ENCODE measurements at places on chromosomes 11 and 22.

DNA sequence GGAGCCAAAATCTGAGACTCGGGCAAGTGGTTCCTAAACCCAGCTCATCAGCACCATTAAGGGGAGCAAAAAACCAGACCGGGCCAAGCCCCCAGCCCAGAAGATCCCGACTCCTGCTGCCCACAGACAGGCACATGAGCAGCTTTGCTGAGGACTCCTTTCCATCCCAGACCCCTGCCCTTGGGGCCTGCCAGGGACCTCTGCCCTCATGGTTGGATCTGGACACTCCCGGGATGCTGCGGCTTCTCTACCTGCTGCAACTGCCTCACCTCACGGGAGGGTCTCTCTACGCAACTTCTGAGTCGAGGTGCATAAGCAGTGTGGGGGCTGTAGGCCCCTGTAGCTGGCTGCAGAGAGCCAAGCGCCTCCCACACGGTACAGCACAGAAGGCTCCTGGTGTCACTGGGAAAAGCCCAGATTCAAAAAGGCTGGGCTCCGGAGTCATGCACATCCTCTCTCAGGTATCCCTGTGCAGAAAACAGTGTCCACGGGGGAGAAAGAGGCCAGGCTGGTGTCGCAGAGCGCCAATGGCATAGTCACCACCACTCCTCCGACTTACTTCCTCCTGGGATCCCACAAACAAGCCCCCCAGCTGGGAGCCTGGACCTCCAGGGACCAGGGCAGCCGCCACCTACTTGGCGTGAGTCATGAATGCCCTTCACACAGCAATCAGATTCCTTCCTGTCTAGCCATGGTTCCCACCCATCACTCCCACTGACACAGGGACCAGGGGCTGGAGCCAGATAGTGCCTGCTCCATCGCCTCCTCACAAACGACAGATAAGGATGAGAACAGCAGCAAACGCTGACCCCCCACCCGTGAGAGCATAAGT, 122.1 kb downstream of the BCR start:
- DNase-seq: no peak

- DNase-seq: no peak
Measured at GRCh38 chr11:114619659-114620173, 24.1 kb upstream of the NXPE4 start.

GRCh38 chr11:31096191-31096805, 273.2 kb downstream of the DCDC1 start:
- DNase-seq: no peak

DNA sequence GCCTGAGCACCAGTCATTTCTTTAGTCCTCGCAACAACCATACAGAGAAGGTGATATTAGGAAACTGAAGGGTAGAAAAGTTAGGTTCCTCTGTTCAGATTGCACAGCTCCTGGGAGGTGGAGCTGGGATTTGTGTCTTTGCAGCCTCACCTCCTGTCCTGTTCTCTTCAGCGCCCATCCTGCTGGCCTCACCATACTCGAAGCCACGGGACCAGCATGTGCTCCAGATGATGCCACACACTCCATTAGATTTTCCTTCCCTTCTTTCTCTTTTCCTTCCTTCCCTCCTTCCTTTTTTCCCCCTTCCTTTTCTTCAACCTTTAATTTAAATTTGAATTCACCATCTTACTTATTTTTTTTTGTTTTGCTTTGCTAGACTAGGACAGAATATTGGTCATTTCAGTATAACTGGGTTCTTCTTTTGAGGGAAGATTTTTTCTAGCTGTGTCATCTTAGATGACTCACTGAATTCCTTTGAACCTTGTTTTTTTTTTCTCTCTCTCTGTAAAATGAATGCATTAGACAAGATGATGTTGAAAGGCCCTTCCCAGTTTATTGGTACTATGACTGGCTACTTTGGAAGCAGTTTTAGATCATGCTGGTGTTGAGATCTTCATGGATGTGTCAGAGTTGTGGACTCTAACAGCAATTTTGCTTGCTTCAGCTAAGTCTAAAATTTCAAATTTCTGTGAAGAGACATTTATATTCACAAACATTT, 662.5 kb upstream of the TENM4 start:
- no peak for DNase-seq

GRCh38 chr11:126992804-126993111, 7.8 kb downstream of the KIRREL3 start:
- DNase-seq: no peak

GRCh38 chr22:32546496-32546895, 71.9 kb downstream of the FBXO7 start:
- no peak for DNase-seq

GRCh38 chr22:38494498-38494897, 11.6 kb downstream of the DDX17 start:
- DNase-seq: no peak

- DNase-seq: no peak
Measured at GRCh38 chr22:17633217-17633997, 4.9 kb upstream of the ATP6V1E1 start.

DNA sequence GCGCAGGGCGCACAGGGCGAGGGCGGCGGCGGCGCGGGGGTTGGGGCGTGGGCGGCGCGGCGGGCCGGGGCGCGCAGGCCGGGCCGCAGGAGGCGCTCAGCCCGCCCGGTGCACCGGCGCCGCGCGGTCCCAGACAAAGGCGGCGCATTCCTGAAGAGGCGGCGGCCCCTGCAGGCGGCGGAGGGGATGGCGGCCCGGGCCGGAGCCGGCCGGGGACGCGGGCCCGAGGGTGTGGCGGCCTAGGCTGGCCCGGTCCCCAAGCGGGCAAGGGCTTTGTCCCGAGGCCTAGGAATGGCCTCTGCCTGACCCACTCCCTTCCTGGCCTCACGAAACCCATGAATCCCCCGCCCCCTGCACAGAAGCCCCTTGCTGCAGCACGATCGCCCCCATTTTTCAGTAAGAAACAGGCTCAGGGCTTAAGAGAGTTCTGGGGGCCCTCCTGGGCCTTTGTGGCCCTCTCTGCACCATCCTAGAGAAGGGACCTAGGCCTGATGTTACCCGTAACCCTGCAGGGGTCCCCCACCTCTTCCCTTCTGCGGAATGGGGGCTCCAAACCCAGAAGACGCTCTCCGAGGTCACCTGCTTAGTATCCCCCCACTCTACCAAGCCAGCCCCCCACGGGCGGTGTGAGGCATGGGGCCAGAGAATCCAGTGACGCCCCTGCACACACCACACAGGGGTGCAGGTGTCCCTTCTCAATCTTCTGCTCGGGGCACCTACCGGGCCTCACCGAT, at the start of gene RTN4R:
TSS of gene RTN4R (minus strand) at position 40 of the 734 bp plus-strand sequence. CDS start 226 bp downstream, outside the sequence.
- DNase-seq: peak; percentile 63

- DNase-seq: no peak
Measured at GRCh38 chr11:6516865-6517264, 19.8 kb downstream of the DNHD1 start.

DNA sequence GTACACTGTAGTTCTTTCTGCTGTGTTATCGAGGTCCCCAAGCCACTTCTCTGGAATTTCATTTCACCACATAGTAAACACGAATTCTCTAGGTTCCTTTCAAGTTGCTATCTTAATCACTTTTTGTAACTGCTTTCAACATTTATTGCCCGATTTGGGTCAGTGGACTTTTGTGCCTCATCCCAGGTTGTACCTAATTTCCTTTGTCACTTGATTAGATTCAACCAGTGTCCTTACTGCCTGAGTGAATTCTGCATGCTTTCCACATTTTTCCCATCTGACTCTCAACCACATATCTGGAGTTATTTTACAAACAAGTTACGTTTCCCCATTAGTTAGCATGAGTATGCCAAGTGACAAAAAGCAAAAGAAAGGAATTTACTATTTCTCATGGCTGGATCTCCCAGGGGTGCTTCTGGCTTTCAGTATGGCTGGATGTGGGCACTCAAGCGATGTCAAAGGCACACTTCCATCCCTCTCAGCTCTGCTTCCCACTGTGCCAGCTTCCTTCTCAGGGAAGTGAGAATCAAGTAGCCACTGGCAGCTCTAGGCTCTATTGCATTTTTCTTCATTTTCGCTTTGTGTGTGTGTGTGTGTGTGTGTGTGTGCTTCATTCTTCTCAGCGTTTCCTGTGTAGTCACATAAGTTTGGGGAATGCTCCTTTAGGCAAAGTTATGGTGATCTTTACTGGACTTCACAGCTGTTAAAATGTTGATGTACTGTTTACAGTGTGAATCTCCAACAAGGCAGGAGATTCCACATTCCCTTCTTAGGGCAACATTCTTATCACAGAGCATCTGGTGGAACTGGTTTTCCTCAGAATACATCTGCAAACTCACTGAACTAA, 128.9 kb downstream of the DBX1 start:
- no peak for DNase-seq

DNA sequence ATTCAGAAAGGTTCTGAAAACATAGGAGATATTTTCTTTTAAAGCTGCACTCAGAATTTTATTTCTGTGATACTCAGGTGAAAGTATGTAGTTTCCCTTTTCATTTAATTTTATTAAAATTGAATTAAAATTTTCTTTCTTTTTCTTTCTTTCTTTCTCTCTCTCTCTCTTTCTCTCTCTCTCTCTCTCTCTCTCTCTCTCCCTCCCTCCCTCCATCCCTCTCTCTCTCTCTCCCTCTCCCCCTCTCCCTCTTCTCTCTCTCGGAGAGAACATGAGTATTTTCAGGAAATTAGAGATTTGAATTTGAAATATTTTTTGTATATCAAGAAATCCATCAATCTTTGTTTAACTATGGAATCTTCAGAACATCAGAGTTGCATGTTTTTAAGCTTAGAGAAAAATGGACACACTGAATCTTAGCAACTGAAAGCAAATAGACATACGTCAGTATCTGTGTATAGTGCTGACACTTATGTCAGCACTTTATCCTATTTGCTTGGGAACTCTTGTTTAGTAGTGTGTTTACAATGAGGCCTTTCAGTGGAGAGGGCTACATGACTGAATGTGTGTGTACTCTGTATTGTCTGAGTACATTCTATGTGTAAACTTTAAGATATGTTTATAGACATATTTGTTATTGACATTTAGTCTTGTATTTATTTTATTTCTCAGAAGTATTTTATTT, 44.5 kb downstream of the PDE3B start:
- no peak for DNase-seq

DNA sequence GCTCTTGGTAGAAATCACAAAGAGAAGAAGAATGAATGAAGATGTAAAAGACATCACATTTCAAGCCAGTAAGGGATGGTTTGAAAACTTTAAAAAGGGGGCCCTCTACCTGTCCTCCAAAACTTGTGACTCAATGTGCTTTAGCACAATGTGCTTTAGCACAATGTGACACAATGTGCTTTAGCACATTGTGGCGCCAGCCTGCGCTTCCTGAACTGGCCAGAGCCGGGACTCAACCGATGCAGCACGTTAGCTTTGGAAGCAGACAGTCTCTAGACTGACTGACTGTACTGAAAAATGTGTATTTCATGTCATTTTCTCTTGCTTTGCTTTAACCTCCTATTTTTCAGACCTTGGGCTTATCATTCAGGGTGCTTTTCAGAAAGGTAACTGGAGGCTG, 63.5 kb downstream of the FAM83F start:
- peak; percentile 34 for DNase-seq

DNA sequence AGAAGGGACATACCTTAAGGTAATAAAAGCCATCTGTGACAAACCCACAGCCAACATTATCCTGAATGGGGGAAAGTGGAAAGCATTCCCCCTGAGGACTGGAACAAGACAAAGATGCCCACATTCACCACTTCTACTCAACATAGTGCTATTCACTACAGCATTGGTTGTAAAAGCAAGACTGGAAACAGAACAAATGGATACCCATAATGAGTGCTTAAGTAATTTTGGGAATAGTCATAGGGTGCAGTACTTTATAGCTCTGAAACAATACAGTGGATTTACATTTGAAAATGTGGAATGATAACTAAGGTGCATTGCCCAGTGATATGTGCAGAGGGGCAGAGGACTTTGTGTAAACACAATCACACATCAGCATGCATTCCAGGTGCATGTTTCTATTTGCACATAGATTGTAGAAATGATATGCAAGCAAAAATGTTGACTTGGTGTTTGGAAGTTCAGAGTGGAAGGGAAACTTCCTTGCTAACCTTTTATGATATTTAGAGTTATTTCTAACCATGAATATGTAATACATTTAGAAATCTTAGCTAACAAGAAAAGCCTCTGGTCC, 112.3 kb downstream of the IGLL1 start:
- DNase-seq: no peak

DNA sequence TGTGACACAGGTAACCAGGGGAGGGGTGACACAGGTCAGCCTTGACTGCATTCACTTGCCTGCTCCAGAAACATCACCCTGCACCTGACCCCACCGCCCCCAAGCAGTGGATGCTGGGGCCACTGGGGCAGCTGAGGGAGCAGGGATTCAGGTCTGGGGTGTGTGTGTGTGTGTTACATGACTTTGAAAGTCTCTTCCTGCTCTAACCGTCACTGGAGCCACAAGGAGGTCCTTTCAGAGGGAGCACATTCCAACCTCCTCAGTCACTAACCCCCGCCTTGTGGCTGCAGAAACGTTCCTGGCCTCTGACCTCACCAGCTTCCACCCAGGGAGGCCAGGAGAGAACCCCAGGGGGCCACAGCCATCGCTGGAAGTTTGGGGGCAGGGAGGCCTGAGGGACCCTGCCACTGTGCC, 2.9 kb upstream of the FOSL1 start:
- DNase-seq: no peak

DNA sequence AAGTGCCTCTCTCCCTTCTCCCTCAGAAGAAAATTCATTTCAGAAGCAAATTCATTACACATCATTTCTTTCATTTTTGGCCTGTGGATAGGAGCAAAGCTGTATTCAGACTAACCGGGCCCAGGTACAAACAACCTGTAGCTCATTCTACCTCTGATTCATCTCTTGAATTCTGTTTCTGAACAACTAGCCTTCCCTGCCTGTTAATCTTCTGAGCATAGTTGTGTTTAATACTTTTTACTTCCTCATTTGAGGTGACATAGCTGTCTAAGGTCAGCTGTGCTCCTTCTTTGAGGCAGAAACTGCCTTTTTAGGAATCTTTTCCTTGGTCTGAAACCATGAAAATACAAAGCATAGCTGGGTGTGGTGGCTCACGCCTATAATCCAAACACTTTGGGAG, 12.6 kb upstream of the IL18BP start:
- no peak for DNase-seq

DNA sequence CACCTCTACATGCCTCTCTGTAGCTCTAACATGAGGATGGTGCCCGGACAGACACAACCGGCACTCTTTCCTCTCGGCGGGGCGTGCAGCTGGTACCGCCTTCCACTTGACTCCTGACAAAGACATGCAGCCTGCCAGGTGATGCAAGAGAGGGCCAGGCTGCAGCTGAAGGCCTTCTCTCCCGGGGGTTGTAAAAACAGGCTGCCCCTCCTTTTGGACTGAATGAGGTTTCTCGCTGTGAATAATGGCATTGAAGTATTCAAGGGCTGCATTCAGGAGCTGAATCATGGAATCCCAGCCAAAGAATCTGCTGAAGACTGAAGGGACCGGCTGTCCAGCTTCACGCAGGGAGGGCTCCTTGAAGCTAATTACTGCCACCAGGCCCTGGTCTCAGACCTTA, 110.9 kb downstream of the GALNT18 start:
- no peak for DNase-seq

- DNase-seq: no peak
Measured at GRCh38 chr22:46540874-46541273, 3.5 kb upstream of the CELSR1 start.

GRCh38 chr11:120241277-120241676, 1.3 kb downstream of the POU2F3 start:
- no peak for DNase-seq
